ENCODE measurements at places on chromosomes 2 and 18.

DNA sequence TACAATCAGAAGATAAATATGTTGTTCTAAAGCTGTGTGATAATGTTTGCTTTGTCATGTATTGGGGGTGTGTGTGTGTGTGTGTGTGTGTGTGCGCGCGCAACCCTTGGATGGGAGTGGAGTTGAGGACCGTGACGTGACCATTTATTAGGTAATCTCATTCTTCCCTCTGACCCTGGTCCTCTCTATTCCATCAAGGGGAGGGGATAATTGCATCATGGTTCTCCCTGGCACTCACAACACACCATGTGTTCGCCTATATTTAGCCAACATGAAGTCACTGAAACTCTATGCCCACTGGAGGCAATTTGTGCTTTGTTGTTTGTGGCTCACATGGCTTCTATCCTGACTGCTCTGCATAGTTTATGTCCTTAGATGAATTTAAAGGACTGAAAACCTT, 79.8 kb upstream of the LRPPRC start:
- no peak for DNase-seq

DNA sequence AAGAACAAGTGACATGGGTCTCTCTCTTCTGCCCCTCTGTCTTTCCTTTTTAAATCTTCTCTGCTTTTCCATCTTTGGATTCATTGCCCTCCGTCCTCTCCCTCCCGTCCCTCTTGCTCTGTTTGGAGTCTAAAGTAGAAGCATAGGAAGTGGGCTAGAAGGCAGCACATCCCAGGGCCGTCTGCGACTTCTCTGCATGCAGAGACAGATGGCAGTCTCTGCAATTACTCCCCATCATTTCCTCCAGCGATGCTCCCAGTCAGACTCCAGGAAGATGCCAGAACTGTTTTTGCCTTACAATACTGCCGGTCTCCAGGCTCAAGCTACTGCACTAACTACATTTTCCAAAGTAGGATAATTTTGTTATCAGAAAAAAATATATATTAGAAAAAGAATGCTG, 35.2 kb upstream of the LPIN2 start:
- DNase-seq: no peak

GRCh38 chr2:240732911-240733622, 41.4 kb downstream of the AQP12A start:
- DNase-seq: no peak

GRCh38 chr2:41610501-41611190, 437.2 kb upstream of the PKDCC start:
- no peak for DNase-seq

- DNase-seq: no peak
Observed at GRCh38 chr2:96867756-96868554, 1.9 kb downstream of the SEMA4C start.

GRCh38 chr2:119234021-119235019, 10.7 kb downstream of the STEAP3 start:
- no peak for DNase-seq

DNA sequence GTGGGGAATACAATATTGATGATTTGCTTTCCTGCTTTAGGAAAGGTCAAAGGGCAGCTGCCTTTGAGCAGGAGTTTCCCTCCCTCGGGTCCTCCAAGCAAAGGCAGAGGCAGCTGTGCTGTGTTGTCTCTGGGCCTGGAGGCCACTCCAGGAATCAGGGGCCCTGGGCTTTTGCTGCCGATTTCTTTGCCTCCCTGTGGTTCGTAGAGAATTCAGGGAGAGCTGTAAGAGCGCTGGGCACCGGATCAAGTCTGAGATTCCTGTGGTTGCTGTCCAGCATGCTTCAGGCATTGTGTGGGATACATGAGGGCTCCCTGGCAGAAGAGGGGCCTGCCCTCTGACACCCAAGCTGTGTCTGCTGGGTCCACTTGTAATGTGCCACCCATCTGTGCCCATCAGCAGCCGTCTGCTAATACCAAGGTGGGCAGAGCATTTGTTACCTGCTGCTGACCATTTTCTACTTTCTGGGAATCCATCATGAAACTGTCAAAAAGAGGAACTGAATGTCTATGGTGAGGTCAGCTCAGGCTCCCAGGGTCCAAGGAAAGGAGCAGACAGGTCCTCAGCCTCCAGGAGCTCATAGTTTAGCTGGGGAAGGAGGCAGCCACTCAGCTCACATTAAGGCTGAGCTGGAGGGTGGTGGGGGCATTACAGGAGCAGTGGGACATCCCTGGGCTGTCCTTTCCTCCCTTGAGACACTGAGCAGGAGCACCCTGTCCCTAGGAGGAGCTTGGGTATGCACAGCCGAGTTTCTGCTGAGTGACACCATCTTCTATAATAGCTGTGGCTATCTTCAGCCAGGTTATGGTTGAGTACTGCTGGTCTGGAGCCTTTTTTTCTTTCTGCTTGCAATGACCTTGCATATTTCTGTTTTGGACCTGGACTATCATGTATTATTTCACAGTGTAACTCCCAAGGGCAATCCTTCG, 68.5 kb downstream of the CTIF start:
- no peak for DNase-seq

DNA sequence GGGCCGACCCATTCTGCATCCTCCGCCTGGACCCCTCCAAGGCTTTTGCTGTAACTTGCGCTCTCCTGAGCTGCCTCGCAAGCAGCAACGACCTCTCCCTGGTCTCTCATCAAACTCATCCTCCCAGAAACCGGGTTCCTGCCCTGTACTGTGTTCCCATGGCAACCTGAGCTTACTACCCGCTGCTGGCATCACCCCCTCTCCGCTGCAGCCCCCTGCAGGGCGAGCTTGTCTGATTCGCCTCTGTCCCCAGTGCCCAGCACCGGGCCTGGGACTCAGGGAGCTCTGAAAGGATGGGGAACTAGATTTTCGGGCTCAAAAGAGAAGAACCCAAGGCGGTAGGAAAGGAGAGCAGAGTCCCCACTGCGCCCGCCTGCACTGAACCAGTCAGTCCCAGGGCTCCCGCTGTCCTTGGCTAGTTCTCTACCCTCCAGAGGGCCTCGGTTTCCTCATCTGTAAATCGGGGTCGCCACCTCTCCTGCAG, 463 bp downstream of the HS1BP3 start:
- no peak for DNase-seq

DNA sequence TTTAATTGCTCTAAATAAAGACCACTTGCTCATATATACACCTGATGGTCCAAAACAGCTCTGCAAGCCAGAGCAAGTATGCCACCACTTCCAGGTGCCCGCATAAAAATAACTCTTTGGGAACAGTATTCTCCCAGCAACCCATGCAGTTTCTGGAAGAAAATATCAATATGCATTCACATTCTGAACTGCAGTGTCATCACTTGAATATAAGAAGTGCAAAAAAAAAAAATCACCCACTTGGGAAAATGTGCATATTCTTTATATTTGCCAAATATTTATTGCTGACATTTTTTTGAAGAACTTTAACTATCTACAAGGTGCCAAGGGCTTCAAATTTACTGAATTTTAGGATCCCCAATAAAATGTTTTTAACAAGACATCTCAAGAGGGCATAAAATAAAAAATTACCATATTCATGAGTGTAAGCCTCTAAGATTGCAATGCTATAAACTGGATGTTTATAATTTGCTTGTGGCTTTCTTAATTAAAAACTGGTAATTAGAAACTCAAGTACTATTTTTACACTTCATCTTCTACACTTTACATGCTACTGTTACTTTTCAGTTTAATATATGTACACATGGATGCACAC, 360.6 kb upstream of the HNRNPA3 start:
- no peak for DNase-seq

DNA sequence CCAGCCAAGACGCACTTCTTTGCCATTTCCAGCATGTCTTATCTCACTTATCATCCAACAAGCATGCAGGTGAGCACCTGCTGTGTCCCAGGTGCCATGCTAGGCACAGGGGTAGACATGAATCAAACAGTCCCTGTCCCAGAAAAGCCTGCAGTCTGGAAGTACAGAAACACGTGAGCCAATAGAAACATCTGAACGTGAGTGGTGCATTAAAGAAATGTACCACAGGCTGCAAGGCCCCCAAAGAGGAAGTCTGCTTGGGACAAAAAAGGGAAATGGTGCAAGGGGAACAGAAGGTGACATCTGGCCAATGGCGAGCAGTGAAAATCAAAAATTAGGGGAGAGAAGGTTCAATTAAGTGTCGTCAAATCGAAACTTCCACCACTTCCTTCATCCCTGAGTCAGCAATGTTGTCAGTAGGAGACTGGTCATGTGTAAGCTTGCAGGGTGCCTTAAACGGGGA, 17.6 kb upstream of the TMEM247 start:
- no peak for DNase-seq

- no peak for DNase-seq
Observed at GRCh38 chr2:232949016-232949415, 64.0 kb downstream of the NGEF start.

All from activated T-cell treated with anti-CD3 and anti-CD28 coated beads for 1 hour (primary cell).